Bladder microvascular endothelial cell (primary cell): ENCODE measurements at places on chromosomes 2 and 18. TPM values are rescaled to one million over a fixed set of nuclear protein-coding genes. Genes with fewer than 3 reads are reported as not detected.

TTC39C gene
- 1.1 and 2.1 TPM in 2 replicates for total RNA-seq

CYP26B1 gene
- 0.16 and 1.2 TPM in 2 replicates for total RNA-seq

ABCB11 gene
- total RNA-seq, result under 0.01 TPM in 2 replicates

PAIP2B gene
- 0.65 and 1.8 TPM in 2 replicates for total RNA-seq

CDH19 gene
- total RNA-seq, result 0.06 and 0.16 TPM in 2 replicates

DLGAP1 gene
- 3.7 TPM in 1 of 2 replicates, not detected in the other for total RNA-seq

ANO7 gene
- total RNA-seq, result 0.32 and 0.76 TPM in 2 replicates

C2orf72 gene
- total RNA-seq, result 0.13 and 0.16 TPM in 2 replicates

SERPINB12 gene
- total RNA-seq, result not detected in 2 replicates

VWC2L gene
- total RNA-seq, result not detected in 2 replicates

TTN gene
- 0.49 and 0.82 TPM in 2 replicates for total RNA-seq

AQP12B gene
- not detected in 2 replicates for total RNA-seq

C2orf15 gene
- under 0.01 TPM in 1 of 2 replicates, not detected in the other for total RNA-seq

CYP20A1 gene
- 21.0 and 37.4 TPM in 2 replicates for total RNA-seq

ERMN gene
- not detected in 2 replicates for total RNA-seq

SP110 gene
- total RNA-seq, result 7.1 and 9.7 TPM in 2 replicates

UGT1A3 gene
- total RNA-seq, result not detected in 2 replicates

RHOB gene
- total RNA-seq, result 931 and 1,605 TPM in 2 replicates

TSHZ1 gene
- total RNA-seq, result 6.5 and 12.1 TPM in 2 replicates

RMDN2 gene
- 1.8 and 2.3 TPM in 2 replicates for total RNA-seq

SERPINB13 gene
- total RNA-seq, result not detected in 2 replicates

SLC9A4 gene
- total RNA-seq, result under 0.01 TPM in 2 replicates

RAB6D gene
- total RNA-seq, result 0.19 TPM in 1 of 2 replicates, not detected in the other

CAPN14 gene
- under 0.01 and 0.13 TPM in 2 replicates for total RNA-seq

CCDC68 gene
- total RNA-seq, result 0.49 and 0.63 TPM in 2 replicates

DLX1 gene
- total RNA-seq, result not detected in 2 replicates

GALNT1 gene
- total RNA-seq, result 169 and 285 TPM in 2 replicates

NFATC1 gene
- 4.2 and 12.9 TPM in 2 replicates for total RNA-seq

GORASP2 gene
- 16.8 and 25.4 TPM in 2 replicates for total RNA-seq

SKA1 gene
- total RNA-seq, result 5.6 and 10.7 TPM in 2 replicates

ARHGAP28 gene
- total RNA-seq, result 3.6 and 4.5 TPM in 2 replicates

NCKAP5 gene
- under 0.01 and 1.4 TPM in 2 replicates for total RNA-seq

NT5DC4 gene
- total RNA-seq, result not detected in 2 replicates

NOSTRIN gene
- total RNA-seq, result 6.1 and 25.1 TPM in 2 replicates

IGFBP5 gene
- 0.32 and 0.82 TPM in 2 replicates for total RNA-seq

KCNG3 gene
- not detected in 2 replicates for total RNA-seq

CFAP221 gene
- 0.06 and 0.16 TPM in 2 replicates for total RNA-seq

SALL3 gene
- total RNA-seq, result not detected in 2 replicates

CDH2 gene
- 4.7 and 17.4 TPM in 2 replicates for total RNA-seq
